Eye (tissue), 1 donor: ENCODE measurements at places on chromosomes 13 and 19.

DNA sequence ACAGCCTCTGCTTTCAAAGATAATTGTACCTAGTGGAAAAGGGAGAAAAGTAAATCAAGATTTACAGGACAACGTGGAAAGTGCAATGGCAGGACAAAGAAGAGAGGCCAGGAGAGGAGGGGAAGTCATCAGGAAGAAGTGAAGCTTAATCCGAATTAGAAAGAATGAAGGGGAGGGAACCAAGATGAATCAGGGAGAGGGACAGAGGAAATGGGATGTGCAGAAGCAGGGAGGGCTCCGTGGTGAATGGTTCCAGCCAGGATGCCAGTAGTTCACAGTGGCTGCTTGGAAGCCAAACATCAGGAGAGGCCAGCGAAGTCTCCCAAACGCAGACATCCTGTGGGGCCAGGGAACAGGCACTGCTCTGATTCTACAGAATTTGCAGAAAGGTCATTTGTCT is 144.4 kb downstream of the LIG4 start:
- no peak for DNase-seq

DNA sequence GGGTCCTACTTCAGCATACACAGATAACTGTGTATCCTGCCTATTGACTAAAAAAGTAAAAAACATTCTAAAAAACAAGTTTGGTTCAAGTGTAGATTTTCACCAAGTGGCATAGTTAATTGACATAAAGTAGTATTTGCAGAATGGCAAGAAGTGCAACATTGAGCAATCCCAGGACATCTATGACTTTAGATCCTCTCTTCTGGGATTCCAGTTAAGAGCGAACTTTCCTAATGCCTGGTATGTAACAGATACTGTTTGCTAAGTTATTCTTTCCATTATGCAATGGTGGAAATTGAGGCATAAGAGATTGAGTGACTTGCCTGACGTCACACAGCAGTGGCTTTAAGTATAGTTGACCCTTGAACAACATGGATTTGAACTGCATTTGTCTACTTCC is 96.1 kb downstream of the ZMYM2 start:
- no peak for DNase-seq

DNA sequence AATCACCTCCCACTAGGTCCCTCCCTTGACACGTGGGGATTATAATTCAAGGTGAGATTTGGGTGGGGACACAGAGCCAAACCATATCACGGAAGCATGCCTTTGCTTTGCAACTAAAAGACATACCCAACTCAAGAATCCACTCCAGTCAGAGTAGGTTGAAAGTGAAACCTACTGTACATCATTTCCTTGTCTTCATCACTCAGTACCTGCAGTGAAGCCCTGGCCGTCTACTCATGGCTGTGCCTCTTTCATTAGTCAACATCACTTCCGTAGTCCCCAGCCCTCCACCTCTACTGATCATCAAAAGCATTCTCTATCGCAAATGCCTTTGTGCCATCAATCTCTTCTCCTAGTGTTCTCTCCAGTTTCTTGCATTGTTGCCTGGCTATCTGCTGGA is 343.1 kb upstream of the ARGLU1 start:
- no peak for DNase-seq

DNA sequence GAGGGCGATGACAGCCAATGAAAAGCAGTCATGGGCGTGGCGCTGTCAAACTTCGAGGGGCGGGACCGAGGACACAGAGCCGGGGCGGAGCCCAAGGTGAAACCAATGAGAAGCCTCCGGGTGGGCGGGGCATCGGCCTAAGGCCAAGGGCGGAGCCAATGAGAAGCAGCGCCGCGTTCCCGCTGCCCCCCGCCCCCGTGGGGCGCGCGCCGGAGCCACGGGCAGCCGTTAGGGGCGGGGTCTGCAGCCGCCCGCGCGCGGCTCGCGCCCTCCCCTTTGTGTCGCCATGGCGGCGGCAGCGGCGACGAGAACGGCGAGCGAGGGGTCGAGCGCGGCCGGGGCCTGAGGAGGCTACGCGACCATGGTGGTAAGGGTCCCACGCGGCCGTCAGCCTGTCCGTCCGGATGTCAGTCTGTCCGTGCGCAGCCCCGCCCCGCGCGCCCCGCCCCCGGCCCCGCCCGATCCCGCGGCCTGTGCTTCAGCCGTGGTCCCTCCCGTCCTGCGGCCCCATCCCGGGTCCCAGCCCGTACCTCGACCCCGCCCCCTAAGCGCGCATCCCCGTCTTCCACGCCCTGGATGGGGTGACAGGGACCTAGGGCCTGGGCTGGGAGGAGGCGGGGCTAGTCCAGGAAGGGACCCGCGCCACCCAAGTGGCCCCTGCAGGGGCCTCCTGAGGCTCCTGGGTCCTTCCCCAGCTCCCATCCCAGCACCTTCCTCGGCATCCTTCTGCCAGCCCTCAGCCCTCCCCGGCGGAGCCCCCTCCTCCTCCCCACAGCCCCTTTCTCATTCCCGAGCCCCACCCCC is at the start of gene ARHGAP33:
ARHGAP33 (plus strand) TSS at position 267 of the 804 bp plus-strand sequence; CDS start at position 362, 95 bp downstream.
- DNase-seq = peak; percentile 100

DNA sequence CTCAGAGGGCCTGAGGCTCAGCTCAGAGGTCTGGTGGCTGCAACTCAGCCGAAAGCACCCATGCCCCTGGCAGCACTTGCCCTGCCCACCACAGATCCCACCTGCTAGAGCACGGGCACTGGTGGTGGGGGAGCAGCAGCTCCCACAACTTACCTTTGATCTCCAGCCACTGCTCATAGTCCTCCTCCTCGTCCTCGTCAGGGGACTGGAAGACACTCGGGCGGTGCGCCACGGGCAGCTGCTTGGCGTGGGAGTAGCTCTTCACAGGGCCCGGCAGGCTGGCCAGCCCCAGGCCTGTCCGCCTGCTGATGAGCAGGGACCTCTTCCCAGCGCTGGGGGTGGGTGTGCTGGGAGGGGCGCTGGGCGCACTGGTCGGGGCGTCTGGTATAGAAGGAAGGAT is 14.6 kb downstream of the SUGP1 start:
- DNase-seq = no peak

- DNase-seq = no peak
Observed at GRCh38 chr13:92589955-92590354, 636.7 kb upstream of the GPC6 start.

- DNase-seq = no peak
Observed at GRCh38 chr19:50821622-50822021, 2.0 kb downstream of the KLK1 start.

- DNase-seq = no peak
Observed at GRCh38 chr19:28963486-28964250, 249.3 kb downstream of the UQCRFS1 start.

- no peak for DNase-seq
Observed at GRCh38 chr13:99322297-99323103, 15.3 kb upstream of the GPR183 start.

- no peak for DNase-seq
Observed at GRCh38 chr19:620166-620862, 13.0 kb downstream of the POLRMT start.

DNA sequence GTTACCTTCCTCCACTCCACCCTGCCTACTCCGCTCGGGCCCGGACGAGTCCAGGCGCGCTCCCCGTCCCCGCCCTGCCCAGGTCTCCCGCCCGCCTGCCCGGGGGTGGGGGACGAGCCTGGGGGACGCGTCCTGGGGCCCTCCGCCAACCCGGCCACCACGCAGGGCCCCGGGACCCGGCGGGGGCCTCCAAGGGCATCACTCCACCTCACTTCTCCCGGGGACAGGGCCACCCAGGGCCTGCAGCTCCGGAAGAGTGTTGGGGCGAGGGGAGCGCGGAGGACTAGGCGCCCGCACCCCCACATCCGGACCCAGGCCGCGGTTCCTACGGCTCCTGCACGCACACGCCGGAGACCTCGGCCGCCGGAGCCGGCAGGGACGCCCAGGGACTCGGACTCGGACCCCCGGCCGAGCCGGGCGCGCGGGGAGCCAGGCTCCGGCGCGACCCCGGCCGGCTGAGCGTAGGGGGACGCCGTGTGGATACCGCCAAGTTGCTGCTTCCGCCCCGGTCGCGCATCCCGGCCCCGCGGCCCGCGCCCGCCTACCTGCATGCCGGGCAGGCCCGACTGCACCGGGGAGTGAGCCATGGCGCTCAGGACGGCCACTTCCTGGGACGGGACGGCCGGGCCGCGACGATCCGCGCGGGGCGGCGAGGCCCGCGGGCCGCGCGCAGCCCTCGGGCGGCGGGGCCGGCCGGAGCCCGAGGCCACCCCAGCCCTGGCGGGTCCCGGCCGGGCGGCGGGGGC is 534 bp downstream of the STK24 start:
- peak; percentile 79 for DNase-seq

GRCh38 chr13:45817833-45818232 is 33.7 kb downstream of the SIAH3 start:
- no peak for DNase-seq

- DNase-seq = no peak
Observed at GRCh38 chr19:49681830-49682229, 4.8 kb downstream of the PRMT1 start.

GRCh38 chr19:19591133-19591825 is 27.2 kb downstream of the PBX4 start:
- peak; percentile 61 for DNase-seq

DNA sequence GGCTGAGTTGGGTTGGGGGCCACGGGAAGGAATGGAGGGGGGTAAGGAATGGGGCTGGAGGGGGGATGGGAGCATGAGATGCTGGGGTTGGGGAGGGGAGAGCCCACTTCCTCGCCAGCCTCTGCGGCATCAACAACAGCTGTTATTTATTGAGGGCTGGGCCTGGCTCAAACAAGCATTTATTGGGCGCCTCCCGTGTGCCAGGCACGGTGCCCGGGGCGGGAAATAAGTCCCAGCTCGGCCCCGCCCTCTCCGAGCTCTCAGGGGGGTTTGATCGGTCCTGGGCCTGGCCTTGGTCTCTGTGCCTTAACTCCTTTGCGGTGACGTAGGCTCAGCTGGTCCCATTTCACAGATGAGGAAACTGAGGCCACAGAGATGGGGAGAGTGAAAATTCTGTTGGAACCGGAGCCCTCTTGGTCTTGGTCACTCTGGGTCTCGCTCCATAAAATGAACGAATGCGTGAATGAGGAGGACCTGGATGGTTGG is 919 bp upstream of the ADAMTS10 start:
- DNase-seq = peak; percentile 61

- DNase-seq = peak; percentile 33
Observed at GRCh38 chr13:113602291-113602988, 17.9 kb downstream of the TFDP1 start.

GRCh38 chr19:47157431-47158321 is 27.0 kb downstream of the SAE1 start:
- DNase-seq = peak; percentile 56

DNA sequence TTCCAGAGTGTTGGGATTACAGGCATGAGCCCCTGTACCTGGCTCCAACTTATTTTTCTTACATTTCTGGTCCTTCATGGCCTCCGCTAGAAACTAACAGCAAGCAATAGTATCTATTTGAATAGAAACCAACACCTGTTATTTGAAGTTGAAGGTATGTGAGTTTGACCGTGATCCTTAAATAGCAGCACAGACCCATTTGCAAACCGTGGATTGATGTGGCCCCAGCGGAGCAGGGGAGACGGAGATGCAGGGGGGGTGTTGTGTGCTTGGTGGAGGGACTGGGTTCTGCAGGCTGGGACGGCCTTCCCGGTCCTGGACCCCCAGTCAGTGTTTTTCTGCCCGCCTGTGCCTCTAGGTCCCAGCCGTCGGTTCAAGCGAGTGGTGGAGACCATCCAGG is 16.9 kb downstream of the TMEM150B start:
- no peak for DNase-seq

- DNase-seq = no peak
Observed at GRCh38 chr19:57267291-57267690, 13.0 kb upstream of the ZNF460 start.

GRCh38 chr19:3509566-3509989 is 3.5 kb downstream of the FZR1 start:
- no peak for DNase-seq

- no peak for DNase-seq
Observed at GRCh38 chr13:46643165-46643777, 90.3 kb downstream of the LRCH1 start.
